ENCODE measurements at places on chromosomes 13 and 19.

DNA sequence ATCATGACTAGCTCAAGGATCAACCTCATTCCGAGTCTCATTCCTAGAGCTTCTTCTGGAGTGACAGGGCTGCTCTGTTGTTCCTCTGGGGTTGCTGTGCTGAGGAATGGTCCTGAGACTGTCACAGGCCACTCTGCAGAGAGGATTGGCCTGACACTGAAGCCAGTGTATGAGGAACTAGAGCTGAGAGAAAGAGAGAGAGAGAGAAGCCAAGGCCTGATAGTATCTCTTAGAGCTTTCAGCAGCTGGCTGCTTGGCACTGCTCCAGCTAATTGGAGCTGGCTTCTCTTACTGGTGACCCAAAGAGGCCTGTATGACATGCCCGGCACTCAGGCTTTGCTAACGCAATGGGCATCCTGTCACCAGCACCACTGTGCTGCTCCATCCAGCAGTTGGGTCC, 73.4 kb upstream of the FLT1 start:
- DNase-seq = peak; percentile 1

GRCh38 chr19:31501427-31502195, 152.4 kb upstream of the TSHZ3 start:
- no peak for DNase-seq

DNA sequence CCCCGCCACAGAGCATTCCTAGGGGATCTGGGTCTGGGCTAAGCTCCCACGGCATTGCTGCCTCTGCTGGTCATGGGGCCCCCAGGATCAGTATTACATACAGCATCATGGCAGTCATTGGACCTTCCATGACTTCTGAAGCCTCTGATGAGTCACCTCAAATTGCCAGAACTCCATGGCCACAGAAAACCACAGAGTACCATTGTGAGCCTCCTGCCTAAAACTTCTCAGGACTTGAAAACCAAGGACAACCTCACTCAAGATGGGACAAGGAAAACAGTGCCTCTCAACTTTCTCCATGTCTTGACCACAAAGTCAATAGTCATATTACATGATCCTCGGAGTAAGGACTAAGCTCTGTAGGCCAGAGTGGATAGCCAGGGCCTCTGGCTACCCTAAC, 306.0 kb downstream of the GPC5 start:
- no peak for DNase-seq

GRCh38 chr13:37657134-37657533, 58.6 kb upstream of the POSTN start:
- DNase-seq = no peak

DNA sequence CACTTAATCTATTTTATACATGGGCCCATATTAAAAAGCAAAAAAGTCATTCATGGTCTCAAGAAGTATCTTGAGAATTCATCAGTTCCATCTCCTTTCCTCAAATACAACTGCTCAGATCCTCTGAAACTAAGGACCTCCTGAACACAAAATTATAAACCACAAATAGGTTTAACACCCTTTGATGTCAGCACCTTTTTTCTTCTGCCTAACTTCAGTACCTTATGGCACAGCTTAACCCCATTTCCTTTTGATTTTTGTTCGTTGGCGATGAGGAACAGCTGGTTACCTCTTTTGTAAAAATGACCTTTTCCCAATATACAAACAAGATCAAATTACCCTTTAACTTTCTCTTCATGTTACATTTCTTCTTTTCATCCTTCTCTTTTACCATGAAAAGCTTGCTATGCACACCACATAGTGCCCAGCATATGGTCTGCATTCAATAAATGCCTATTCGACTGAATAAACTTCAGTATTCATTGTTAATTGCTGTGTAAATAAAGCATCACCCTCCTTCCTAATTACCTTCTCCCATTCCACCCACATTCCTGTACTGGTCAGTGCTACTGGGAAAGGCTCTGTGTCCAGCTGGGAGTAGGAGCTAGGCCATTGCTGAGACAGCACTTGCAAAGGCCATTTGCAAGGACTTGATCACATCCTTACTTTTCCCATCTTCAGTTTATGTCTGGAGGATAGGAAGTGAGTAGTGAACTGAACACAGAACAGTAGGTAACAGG, 317.9 kb downstream of the SHISA2 start:
- DNase-seq = no peak

GRCh38 chr13:111178402-111178801, 63.3 kb downstream of the ARHGEF7 start:
- no peak for DNase-seq

DNA sequence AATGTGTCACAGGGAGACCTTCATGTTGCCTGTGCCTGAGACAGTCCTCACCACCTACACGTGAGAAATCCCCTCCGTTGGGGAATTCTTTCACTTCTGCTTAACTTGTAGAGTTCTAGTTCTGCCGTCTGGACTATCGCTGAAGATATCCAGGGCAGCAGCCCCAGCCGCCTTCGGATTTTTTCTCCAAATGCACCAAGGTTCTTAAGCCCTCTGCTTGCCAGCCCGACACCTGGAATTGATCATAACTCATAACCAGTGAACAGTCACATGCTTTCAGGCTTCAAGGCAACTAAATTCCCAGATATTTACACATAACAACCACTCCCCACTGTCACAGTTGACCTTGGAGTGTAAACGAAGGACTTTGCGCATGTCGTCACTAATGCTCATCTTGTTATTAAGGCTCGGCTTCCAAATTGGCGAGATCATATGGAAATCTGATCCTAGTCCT, 114.4 kb downstream of the RAB20 start:
- DNase-seq = no peak

GRCh38 chr19:55692681-55693081, 17.7 kb downstream of the EPN1 start:
- no peak for DNase-seq

- DNase-seq = no peak
These were observed 55.7 kb downstream of the FAM216B start for GRCh38 chr13:42836930-42837690.

DNA sequence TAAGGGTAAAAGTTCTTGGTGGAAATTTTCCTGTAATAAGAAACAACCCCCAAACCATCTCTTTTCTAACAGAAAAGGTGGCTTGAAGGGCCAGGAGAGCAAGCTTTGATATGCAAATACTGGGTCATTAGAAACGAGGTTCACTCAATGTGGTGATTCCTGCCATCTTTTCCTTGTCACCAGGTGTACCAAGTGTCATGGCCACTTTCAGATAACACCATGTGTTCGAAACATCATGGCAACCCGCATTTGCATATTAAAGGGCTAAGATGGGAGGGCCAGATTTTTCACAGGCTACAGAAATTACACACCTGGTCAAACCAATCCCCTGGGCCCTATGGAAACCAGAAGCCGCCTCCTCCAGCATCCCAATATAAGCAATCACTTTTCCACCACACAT, 15.3 kb downstream of the LGALS16 start:
- DNase-seq = peak; percentile 15

DNA sequence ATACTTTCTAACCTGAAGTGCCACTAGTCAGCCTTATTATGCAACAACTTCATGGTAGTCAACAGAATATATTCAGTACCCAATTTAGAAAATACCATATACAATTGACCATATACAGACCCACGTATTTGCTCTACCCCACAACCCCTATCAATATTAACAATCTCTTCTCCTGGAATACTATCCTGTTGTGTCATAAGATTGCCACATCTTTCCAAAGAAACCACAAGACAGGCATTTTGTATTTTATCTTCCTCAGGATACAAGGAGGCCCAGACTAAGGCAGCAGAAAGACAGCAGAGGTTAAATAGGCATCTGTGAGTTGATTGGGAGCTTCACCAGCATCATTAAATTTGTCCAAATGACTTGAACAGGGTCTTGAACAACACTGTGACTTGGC, 4.5 kb downstream of the SPART start:
- no peak for DNase-seq

- no peak for DNase-seq
These were observed 32.7 kb upstream of the GPR183 start for GRCh38 chr13:99339736-99340397.

DNA sequence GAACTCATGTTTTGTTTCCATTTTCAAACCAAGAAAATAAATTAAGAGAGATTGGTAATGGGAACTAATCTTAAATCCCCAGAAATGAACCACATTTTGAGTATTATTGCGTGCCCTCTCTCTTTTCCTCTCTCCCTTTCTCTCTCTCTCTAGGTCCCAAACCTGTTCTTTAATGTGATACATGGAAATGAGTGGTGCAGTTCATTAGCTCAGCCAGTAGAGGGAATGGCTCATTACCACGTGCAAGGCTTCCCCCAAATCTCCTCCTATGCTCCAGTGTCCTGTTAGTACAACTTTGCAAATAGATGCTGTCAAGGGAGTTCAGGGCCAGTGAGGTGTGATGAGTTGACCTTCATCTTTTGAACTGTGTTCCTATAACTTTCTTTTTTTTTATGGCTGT, 178.4 kb downstream of the FGF9 start:
- no peak for DNase-seq

- DNase-seq = no peak
These were observed 96.8 kb upstream of the WASF3 start for GRCh38 chr13:26460648-26461047.

DNA sequence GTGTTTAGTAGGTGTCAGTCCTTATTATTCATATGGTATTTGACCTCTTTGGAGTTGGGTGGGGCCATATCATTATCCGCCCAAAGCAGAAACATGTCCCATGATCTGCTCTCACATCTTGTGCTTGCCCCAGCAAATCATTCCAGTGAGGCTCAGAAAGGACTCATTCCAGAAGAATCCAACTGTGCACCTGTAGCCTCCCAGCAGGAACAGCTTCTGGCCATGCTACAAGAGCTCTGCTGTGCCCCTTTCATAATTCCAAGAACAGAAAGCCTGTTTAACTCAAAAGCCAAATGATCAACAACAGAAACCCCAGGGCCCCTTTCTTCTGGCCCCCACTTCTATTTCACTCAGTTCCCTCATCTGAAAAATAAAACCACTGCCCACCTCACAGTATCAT, 673.1 kb downstream of the DIAPH3 start:
- DNase-seq = no peak

DNA sequence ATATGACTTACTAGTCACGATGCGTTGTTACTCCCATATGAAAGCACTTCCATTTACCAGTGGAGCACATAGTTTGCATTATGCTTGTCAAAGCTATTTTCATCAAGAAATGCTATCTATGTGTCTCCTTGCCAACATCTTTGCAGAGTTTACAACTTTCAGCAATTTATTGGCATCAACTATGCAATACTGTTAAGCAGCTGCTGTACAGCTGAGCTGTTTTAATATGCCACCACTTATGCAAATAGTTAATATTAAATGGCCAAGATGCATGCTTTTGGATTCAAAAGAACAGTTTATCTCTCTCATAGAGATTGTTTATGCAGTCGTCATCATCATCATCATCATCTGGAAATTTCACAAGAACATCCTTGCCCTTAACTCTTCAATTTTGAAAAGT, 67.9 kb upstream of the KLF5 start:
- DNase-seq = no peak

DNA sequence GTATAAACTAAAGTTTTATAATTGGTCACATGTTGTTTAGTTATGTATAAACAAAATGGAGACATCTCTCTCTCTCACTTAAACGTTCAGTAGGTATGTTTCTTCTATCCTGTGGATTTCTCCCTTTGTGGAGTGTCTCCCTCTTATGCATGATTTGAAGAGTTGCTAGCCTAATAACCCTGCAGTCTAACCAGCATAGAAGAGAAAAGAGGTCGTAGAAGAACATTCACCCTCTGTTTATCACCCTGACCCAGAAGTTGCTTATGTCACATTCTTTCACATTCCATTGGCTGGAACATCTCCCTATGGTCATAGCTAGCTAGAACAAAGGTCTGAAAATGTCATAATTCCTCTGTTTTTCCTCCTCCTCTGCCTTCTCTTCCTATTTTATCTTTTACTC, 176.8 kb upstream of the PCDH20 start:
- no peak for DNase-seq

DNA sequence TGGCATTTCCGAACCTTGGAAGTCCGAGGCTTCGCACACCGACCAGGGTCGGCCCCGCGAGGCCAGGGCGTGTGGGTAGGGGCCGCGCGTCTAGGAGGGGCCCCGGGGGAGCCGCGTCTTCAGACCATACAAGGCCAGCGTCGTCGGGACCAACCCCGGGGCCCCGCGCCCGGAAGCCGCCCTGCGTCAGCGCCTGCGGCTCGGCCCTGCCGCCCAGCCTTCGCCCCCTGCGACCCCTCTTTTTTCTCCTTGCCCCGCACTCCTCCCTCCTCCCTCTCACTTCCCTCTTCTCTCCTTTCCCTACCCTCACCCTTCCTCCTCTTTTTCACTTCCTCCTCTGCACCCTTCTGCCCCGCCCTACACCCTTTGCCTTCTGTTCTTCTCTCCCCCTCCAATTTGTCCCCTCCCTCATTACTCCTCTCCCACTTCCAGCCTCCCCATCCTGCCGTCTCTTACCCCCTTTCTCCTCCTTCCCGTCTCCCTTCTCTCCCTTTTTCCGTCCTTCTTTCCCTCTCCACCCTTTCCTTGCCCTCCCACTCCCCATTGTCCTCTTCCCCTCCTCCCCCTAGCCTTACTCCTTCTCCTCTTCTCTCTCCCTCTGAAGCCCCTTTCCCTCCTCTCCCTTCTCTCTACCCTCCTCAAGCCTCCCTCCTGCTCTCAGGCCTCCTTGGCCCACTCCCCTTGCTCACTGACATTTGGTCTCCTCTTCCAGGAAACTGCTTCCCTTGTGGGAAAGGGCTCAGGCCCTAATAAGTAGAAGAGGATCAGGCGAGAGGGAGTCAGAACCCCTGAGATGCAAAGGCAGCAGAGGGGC, 2.2 kb upstream of the PLEKHG2 start:
- DNase-seq = no peak

DNA sequence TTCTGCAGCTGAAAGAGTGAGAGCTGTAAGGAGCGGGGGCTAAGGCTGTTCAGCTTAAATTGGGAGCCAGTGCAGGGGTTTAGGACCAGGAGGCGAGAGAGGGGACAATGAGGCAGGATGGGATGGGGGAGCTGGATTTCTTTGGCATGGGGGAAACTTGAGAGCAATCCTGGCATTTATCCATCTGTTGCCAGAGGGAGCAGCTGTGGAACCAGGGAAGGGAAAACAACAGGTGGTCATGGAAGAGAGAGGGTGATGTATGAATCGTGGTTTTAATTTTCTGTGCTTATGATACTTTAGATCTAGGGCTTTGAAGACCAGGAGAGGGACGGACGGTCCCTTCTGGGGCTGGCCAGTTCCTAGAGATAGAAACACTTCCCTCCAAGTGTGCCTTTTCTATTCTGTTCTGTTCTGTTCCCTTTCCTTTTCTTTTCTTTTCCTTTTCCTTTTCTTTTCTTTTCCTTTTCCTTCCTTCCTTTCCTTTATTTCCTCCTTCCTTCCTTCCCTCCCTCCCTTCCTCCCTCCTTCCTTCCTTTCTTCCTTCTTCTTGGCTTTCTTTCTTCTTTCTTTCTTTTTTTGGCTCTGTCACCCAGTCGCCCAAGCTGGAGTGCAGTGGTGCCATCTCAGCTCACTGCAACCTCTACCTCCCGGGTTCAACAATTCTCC, 16.0 kb upstream of the CCL25 start:
- DNase-seq = no peak
